ENCODE measurements at places on chromosomes 1 and 21.

DNA sequence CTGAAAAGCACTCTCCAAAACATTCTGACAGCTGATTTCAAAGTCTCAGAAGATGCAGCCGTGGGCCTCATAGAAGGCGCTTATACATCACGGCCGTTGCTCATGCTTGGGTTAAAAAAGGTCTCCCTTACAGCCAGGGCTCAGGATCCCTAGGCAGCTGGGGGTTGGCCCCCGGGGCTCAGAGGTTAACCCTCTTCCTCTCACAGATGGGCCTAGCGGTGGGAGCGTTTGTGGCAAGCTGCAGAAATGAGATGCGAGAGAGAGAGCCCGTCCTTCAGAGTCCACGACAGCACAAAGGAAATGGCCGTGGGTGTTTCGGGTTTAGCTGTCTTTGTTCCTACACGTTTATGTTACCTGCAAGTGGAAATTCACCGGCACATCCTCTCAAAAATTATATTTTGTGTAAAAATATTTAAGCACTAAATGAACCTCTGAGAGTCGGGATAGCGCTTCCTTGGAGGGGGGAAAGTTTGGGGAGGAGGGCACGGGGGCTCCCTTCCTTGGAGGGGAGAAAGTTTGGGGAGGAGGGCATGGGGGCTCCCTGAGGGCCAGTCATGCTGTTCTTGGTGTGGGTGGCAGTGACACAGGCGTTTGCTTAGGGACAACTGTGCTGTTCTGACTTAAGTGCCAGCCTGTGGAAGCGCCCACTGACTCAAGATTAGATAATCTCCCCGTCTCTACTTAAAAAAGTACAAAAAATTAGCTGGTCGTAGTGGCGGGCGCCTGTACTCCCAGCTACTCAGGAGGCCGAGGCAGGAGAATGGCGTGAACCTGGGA is 20.5 kb upstream of the PRDM15 start:
- peak; percentile 82 for DNase-seq

DNA sequence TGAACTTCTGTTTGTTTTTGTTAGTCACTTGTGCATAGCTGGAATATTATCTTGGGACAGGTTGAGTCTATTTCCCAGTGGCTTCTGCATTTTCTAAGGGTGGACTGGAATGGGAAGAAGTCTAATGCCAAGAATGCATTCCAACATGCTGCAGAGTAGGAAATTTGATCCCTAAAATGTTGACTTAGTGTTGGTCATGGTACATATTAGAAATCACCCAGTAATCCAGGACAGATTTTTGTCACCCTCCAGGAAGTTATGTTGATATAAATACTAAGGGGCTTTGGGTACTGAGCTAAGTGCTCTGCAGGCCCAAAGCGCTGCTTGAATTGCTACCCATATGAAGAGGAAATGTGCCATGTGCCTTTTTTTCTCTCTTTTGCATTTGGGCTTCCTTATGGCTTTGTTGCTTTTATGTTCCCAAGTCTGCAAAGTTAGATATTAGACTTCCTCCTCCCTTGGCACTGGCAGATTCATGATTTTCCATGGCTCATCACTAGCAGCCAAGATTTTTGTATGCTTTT is 10.0 kb downstream of the ARID1A start:
- DNase-seq: no peak

DNA sequence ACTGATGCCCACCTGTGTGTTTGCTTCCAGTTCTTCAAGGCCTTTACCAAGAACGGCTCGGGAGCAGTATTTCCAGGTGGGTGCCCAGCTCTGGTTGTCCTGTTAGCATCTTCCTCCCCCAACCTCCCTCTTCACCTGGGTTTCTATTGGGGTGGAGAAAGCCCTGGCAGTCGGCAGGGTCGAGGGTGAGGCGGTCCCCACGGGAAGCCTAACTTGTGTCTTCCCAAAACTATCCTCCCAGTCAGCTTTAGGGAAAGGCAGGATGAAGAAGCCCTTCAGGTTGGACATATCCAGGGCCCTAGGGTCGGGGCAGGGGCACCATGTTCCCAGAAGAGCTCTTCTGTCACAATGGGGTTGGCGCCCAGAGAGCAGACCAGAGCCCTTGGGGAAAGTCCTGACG is 20.6 kb downstream of the QSOX1 start:
- DNase-seq: no peak

DNA sequence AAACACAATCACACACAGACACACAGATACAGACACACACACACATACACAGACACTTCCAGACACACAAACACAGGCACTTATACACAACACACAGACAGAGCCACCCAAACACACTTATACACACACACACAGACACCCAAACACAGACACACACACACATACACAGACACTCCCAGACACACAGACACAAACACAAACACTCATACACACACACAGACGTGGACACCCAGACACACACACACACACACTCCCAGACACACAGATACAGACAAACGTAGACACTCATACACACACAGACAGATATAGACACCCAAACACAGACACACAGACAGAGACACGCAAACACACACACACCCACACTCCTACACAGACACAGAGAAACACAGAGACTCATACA is 272.1 kb downstream of the GRIK3 start:
- DNase-seq: no peak

DNA sequence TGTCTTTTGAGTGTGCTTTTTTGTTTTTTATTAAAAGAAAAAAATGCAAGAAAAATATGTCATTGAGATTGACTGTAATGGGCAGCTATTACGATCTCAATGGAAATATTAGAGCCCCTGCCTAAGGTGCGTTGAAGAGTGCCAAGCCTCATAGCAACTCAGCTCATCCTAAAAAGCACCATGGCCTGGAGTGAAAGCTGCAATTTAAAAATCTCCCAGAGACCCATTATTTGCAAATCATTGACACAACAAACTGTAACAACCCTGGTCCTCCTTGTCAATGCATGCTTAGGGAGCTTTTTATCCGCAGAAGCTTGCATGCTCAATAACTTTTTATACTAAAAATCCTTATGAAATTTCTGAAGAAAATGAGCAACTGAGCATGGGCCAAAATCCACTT is 954.5 kb downstream of the ADGRL2 start:
- DNase-seq: no peak

DNA sequence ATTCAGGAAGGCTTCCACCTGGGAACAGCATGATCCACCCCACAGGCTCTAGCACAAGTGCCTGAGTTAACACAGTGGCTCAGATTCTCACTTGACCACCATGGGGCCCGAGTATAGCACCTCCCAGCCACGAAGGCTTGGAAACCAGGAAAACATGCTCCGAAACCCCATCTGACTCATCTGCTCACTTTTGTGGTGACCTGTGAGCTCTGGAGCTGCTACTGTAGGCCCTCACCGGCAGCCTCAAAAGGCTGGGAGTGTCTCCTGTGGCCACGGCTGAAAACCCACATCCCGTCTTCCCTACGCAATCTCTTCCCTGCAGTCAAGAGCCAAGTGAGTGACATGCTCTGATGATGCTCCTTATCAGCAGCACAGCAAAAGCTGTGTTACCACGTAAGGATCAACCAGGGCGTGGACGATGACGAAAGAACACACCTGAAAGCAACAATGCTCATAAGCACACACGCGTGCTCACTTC is 81.4 kb downstream of the TGFBR3 start:
- peak; percentile 85 for DNase-seq

DNA sequence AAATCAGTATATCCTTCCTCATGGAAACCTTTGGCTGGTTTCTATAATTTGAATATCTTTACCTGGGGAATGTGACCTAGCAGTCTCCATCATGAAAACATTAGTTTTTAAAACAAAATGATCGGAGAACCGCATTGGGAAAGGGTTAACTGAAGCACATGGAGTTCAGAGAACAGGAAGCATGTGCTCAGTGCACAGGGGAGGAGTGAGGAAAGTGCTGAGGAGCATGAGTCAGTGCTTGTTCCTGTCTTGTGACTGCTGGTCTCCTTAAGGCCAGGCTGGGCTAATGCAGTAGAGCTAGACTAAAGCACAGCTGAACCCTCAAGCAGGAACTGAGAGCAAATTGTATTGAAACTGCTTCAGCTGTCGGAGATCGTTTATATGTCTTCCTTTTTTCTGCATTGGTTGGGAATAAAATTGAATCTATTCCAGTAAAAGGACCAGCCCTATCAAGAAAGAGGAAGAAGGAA is 5.8 kb downstream of the IFI16 start:
- DNase-seq: peak; percentile 72

DNA sequence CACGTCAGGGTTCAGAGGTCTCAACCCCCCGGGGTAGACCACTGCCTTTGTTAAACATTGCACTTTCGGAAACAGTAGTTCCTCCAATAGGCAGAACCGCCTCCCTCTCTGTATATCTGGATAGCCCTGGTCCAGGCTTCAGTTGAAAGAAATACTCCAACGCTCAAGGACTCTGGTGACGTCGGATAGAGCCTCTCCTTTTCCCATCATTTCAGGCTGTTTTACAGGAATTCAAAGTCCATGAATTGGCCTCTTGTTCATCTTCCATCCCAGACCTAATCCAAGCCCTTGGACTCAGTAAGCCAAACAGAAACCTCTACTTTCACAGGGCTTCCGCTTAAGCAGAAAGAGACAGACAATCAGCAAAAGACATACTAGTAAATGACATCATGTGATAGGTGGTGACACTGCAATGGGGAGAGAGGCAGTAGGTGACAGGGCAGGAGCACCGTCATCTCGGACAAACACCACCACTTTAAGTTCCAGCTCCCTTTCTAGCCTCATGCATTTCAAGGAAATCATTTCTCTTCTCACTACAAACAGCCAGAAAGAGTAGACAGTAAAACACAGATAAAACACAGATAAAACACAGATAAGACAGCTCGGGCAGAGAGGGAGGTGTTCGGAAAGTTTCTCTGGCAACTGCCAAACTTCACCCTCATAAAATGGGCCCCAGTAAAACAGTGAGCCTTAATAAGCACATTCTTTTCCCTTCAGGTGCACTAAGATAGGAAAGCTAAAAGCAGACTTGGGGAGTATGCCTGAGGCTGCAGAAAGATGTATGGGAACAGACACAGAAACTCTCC is 2.3 kb upstream of the PLA2G2A start:
- DNase-seq: no peak

- no peak for DNase-seq
Observed at GRCh38 chr1:175193527-175193910, 943 bp upstream of the KIAA0040 start.

DNA sequence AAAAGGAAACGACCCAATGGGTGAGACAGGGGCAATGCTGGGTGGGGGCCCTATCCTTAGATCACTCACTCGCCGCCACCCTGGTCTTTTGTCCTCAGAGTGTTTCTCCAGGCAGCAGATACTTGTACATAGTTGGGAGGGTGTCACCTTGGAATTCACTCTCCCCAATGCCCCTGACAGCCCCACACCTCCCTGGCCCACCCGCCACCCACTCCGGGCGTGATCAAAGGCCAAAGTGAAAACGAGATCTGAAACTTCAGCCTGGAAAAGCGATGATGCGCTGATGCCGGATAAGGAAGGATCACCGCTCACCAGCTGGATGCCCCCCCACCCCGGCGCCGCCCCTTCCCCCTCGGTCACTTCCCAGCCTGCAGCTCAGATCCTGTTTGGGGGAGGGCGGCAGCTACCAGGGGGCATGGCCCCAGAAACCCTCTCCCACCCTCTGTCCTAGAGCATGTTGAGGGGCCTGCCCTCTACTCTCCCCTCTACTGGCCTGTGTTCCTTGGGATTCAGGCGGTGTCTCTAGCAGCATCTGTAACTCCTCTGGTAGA is 33.6 kb upstream of the CASZ1 start:
- DNase-seq: no peak
